ENCODE measurements at places on chromosomes 2 and 18.
A peak's percentile ranks its signal among the peaks of the same experiment; 100 is the strongest.

DNA sequence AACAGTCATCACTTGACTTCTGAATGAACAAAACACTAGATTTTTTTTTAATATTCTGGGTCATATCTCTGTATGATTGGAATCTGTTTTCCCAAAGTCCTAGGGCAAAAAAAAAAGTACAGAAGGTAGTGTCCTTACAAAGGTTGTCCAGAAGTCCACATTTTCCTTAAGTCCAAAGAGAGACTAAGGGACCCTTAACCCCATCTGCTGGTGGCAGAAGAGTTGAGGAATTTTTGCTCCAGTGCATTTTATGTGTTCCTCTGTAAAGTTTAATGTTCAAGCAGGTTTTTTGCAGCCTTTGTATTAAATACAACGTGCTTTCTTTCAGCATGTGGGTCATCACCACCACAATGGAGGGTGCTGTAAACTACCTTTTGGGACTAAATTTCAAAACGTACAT is 215.9 kb downstream of the SP3 start:
- DNase-seq, result no peak

DNA sequence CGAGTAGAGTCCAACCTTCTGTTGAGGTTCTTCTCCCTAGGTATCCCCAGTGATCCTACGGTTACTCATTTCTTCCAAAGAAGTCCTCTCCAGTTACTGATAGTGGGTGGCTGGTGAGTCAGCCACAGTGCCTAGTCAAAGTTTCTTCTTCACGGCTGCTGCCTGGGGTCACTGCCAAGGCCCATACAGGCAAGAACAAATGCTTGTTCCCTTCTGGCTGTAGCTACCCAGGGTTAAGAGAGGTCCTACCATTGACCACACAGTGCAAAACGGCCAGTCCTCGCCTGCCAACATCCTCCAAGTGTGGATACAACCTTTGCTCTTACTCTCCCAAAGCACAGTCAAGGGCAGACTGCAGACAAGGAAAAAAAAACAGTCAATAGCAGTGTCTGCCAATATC is 2.9 kb upstream of the PTPN4 start:
- DNase-seq, result no peak

DNA sequence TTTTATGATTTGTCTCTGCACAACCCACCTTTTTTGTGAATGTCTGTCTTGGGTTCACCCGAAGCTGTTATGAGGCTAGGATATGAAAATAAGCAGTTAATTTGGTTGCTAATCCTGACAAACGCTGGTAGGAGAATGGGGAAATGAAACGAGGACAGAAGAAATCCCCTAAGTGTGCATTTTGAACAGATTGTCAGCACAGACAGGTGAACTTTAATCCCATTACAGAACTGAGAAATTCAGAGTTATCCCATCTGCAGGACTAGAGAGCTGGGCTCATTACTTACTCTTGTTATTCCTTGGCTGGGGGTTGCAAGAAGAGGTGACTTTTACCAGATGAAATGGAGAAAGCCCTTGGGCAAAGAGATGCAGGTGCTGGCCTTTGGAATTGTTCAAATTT is 123.3 kb upstream of the NYAP2 start:
- DNase-seq, result no peak

DNA sequence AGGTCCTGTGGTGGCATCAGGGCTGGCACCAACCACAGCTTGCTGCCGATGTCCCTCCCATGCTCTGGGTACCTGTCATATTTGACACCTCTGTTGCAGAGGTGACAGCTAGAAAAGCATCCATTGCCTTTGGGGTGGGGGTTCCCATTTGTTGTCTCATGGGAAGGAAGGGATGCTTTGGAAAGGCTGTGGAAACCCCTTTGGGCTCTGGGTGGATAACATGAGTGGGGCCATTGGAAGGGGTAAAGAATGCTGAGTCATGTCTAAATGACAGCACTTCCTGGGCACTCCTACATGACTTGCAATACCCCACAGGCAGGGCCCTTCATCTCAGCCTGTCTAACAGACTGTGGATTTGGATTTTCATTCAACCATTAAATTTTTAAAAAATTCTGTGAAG is 27.8 kb downstream of the CTIF start:
- DNase-seq, result no peak

DNA sequence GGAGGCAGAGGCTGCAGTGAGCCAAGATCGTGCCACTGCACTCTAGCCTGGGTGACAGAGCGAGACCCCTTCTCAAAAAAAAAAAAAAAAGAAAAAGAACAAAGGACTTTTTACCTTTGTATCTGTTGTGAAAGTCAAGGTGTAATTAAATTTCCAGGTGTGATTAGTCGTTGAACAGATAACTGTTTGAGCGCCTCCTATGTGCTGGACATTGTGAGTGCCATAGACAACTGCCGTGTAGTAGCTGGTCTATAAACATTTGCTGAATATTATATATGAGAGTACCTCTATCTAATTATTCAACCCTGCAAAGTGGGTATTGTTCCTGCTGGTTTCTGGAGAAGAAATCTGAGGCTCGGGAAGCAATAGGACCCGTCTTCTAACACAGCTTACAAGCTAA is 71.8 kb downstream of the ASAP2 start:
- no peak for DNase-seq

GRCh38 chr2:197191177-197191939 is 119.2 kb downstream of the ANKRD44 start:
- peak; percentile 22 for DNase-seq

DNA sequence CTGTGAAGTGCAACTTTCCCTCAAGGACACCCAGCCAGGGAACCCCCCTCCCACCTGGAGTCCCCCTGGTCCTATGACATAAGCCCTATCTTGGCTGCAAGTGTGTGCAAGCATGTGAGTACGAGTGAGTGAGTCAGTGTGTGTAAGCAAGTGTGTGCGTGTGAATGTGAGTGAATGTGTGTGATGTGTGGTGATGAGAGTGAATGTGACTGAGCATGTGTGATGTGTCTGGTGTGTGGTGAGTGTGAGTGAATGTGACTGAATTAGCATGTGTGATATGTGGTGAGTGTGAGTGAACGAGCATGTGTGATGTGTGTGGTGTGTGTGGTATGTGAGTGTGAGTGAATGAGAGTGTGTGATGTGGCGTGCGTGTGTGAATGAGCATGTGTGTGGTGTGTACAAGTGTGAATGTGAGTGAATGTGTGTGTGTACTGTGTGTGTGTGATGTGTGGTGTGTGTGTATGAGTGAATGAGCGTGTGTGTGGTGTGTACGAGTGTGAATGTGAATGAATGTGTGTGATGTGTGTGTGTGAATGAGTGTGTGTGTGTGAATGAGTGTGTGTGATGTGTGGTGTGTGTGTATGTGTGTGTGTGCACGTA is 68.8 kb upstream of the SMAD7 start:
- no peak for DNase-seq

DNA sequence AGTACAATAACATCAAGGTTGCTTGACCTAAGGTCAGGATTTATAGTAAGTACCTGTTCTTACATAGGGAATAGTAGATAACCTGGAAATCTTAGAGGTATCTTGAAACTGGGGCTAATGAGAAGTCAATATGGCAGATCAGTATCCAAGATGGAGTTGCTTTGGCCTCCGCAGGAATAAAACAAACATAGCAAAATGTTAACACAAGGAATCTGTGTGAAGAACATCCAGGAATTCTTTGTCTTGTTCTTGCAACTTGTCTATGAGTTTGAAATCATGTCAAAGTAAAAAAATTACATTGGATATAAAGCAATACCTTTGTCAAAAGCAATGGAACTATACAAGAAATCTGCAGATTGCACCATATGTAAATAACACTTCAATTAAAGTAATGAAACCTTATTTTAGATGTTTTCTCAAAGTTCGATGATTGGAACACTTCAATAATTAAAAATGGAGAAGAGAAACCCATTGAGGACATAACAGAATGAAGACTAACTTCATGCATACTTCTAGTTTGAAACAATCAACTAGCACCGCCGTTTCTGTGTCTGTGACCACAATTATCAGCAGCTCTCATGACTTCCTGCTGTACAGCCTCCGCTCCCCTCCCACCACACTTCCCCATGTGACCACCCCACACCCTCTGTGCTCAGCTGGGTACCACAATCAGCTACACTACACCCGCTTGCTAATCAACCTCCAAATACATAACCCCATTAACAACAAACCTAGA is 27.6 kb downstream of the C2orf76 start:
- DNase-seq, result peak; percentile 4

DNA sequence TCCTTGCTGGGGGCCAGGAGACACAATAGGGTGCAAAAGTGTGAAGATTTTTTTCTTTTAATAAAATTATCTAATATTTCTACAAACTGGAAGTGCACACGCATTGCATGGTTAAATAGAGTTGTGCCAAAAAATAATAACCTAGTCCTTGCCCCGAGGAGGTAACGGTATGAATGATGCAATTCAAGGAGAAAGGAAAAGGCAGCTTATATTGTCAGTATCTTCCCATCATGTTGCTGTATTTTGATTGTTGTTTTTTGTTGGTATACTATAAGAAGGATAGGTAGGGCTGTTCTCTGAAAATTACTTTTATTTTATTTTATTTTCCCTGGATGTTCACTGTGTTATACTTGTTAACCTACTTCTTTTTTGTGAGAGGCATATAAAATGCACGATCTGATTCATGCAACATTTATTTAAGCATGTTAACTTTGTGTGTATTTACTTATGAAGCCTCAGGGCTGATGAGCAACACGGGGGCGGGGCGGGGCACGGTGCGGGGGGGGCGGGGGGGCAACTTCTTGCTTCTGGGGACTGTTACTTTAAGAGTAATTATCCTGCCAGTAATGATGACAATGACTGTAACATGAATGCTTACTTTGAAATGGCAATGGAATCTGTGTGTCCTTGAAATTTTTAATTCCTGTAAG is 118.6 kb downstream of the AQP4 start:
- DNase-seq, result no peak

DNA sequence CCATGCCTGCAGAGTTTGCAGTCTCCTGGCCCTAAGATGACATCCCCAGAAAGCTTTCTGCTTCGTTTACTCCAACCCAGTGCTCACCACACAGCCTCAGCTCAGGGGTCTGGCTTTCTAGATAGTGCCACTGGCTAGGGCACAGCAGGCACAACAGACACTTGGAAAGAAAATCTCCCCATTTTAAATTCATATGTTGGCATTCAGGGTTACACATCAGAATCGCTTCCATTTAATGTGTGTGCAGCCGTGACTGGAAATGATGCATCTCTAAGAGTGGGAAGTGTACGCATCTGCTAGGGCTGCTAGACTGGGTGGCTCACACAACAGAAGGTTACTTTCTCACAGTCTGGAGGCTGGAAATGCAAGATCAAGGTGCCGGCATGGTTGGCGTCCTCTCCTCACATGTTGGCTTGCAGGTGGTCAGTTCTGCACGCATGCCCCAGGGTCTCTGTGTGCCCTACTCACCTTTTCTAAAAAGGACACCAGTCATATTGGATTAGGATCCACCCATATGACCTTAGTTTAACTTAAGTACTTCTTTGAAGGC is 329.4 kb upstream of the RAB12 start:
- DNase-seq, result no peak

DNA sequence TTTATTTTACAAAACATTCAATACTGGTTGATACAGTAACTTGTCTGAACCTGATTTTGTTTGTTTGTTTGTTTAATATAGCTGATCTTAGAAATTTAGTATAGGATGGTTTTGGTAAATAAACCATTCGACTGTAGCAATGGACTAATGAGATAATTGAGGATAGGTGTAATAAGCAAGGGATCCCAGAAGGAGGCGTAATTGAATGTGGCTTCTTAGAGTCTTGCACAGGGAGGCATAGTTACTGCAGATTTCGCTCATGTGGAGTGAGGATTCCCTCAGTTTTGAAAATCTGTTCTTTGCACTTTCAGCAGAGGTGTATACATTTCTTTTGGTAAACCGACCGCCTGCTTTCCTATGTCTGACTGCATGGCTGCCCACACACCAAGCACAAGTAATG is 709.6 kb downstream of the SOCS6 start:
- no peak for DNase-seq

GRCh38 chr2:215817046-215817445 is 196.3 kb downstream of the MREG start:
- DNase-seq, result no peak

DNA sequence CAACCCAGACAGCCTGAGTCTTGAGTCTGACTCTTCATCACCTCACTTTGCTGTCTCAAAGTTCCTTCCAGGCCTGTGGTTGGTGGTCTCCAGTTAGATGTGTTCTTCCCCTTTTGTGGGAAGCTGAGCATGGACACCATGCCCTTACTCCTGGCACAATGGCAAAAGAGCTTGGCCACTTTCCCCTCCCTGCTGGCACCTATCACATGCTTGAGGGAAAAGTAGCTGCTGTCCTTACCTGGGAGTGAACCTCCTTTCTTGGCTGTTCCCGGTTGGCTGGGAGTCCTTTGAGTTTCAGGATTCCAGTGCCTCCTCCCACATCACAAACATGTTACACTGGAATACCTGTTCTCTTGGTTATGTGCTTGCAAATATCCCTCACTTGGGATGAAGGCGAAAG is 97.8 kb downstream of the GATA6 start:
- DNase-seq, result no peak

DNA sequence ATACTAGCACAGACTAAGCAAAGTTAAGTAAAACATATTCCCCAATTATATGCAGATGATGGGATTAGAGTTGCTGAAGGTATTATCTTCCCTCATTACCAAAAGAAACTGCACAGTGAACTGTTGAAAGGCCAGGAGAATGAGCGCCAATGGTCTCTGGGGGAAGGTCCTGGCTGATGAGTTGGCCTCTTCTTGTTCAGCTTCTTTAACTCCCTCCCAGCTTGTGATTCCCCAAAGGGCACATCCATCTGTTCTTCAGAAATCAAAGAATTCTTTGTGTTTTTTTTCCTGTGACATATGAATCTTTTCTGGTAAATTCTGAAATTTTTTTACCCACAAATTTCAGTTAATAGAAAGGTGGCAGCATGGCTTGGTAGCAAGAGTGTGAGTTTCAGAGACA is 667.6 kb downstream of the CNTNAP5 start:
- no peak for DNase-seq

- no peak for DNase-seq
These were observed 312 bp downstream of the NR4A2 start for GRCh38 chr2:156332284-156332533.

- no peak for DNase-seq
These were observed 3.4 kb upstream of the ASNSD1 start for GRCh38 chr2:189657867-189658266.

GRCh38 chr18:9319333-9319732 is 15.2 kb upstream of the TWSG1 start:
- DNase-seq, result no peak

DNA sequence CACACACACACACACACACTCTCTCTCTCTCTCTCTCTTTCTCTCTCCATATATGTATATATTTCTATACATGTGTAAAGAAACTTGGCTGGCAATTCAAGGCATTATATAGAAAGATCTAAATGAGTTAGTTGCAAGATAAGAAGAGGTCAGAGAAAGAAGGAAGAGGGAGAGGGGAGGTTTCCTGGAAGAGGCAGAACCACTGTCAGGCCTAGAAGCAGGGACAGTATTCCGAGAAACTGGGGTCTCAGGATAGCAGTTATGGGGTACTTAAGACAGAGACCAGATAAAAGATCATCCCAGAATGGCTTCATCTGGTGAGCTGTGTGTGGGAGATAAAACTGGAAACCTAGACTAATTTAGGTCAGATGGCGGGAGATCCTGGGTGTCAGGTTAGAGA is 180.8 kb downstream of the CAMKMT start:
- no peak for DNase-seq

GRCh38 chr2:16640867-16641266 is 24.8 kb downstream of the CYRIA start:
- no peak for DNase-seq

Measured in effector CD4-positive, alpha-beta T cell (primary cell).